RKO (cell line): ENCODE measurements at places on chromosomes 3 and 15.

- DNase-seq: no peak
Observed at GRCh38 chr3:18208091-18208490, 217.0 kb downstream of the SATB1 start.

DNA sequence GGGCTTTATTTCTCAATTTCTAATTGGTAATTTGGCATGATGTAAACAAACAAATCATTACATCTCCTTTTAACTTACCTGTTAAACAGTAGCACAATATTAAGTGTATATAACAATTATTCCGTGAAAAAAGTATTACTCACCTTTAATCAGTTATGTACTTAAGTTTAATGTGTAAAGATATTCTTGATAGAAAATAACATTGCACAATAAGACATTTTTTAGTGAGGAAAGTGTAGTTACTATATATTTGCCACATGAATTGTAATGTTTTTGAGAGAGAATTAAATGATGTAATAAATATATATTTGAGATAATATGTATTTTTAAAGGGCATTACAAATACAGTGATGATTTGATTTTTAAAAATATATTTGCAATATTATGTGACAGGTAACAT, 10.9 kb upstream of the CCNB2 start:
- DNase-seq: no peak

- no peak for DNase-seq
Observed at GRCh38 chr3:111173328-111173900, 101.8 kb downstream of the NECTIN3 start.

DNA sequence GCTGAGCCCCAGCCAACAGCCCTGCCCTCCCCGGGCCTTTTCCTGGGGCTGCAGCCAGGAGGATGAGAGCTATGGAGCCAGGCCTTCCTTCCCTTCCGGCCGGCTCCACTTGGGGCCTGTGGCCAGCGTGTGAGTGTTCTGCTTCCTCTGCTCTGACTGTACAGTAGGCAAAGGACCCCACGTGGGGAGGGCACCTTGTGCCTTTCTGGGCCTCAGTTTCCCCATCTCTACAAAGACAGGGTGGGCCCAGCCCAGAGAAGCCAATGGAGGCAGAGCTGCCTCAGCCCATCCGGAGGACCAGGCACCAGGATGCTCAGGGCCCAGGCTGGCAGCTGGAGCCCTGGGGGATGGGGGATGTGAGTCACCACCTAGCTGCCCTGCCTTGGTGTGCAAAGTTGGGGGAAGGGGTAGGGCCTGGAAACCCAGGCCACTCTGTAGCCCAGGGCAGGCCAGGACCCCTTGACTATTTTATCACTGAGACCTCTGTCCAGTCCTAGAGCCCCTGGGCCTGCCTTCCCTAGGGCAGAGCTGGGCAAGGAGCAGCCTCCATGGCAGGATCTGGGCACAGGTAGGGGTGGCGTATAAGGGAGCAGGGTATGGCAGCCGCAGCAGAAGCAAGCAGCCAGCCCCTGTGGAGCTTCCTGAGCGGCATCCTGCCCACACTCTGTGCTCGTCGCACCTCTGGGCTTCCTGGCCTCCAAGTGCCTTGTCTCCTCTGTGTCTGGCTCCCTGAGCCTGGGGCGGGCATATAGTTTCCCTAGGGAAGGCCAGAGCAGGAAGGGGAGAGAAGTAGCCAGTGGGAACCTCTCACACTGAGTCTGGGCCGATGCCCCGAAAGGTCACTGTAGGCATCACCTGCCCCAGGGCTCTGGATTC, 1.8 kb downstream of the PSTPIP1 start:
- DNase-seq: no peak

DNA sequence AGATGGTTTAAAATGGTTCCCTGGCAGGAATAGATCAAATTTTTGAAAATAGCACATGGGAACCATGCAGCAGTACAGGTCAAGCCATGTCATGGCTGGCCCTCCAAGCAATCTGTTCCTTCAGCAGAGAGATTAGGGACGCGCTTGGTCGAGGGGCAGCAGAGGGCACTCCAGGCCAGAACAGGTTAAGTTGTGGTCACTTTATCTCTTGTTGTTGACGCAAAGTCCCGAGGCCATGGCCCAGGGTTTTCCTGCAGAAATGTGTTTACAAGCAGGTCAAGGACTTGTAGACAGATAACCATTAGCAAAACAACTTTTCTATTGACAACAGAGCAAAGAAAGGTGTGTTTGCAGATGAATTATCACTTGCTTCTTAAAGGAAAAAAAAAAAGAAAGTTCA, 570.0 kb upstream of the NR2F2 start:
- no peak for DNase-seq

DNA sequence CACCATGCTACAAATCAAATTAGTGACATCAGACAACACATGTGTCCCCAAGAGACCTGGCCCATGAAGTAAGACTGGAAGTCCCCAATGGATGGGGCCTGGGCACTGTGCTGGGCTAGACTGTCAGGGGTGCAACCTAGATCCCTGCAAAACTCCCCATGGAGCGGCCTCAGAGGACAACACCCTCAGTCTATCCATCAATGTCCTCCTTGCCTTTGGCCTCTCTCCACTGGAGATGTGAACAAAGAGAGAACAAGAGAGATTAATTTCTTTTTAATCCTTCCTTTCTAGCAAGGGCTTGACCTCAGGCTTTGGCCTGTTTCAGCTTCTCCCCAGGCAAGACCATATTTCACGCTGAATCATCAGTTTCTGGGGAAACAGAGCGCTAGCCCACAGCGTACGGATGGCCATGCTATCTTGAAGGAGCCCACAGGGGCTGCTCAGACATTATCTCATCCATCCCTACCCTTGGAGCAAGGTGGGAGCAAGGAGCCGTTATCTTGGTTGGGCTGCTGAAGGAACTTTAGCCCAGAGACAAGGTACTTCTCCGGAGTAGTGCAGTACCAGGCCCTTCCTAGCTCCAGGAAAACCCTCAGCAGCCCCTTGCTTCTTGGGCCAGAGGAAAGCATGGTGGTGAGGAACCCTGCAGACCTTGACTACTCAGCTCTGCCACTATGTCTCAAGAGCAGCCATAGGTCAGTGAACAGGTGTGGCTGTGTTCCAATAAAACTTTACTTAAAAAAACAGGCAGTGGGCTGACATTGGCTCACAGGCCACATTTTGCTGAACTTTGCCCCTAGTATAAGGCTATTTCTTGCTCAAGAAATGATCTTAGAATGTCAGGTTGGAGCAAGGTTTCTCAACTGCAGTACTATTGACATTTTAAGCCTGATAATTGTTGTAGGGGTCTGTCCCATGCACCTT, 72.7 kb upstream of the WNT5A start:
- DNase-seq: no peak
